ENCODE measurements at places on chromosomes 1 and 21.

DNA sequence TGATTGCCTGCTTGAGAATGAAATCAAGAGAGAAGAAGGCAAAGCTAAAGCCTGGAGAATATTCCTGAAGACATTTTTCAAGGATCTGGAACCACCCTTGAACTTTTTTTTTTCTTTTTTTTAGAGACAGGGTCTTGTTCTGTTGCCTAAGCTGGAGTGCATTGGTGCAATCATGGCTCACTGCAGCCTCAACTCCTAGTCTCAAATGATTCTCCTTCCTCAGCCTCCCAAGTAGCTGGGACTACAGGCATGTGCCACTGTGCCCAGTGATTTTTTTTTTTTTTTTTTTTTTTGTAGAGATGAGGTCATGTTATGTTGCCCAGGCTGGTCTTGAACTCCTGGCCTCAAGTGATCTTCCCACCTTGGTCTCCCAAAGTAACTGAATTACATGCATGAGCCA is 22.2 kb upstream of the IRF2BP2 start:
- no peak for DNase-seq

DNA sequence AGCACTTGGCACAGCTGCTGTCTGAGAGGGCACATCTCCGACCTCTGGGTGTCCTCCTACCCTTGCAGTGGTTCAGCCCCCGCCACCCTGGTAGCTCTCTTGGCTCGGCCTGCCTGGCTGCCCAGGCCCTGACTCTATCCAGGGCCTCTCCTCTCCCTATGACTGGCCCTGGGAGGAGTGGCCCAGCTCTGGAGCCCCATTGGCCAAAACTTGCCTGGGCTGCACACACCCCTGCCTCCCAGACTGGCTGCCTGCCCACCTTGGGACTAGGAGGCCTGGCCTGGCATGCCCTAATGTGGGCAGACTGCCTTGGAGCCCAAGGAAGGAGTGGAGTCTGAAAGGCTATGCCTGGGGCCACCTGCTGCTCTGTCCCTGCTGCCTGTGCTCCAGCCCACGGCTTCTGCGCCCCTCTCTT is 33.6 kb downstream of the ACOT11 start:
- DNase-seq = peak; percentile 75

GRCh38 chr1:117573386-117574023 is 32.3 kb upstream of the TENT5C start:
- no peak for DNase-seq

- DNase-seq = no peak
Observed at GRCh38 chr1:206679738-206680211, 4.9 kb upstream of the MAPKAPK2 start.

DNA sequence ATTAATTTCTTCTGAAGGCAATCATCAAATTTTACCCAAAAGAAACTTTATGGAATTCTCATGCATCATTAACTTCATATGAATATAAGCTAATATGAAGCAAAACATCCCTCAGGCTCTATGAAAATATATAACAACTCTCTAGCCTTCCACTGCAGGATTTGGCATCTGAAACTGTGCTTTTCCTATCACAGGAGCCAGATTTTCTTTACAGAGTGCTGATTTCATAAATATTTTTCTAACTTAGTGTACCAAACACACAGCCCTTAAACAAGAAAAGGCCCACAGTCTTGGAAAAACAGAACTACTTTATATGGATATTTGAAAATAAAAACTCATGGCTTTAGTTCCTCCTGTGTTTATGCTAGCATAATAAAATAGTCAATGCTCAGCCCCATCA is 559.5 kb upstream of the CHRM3 start:
- no peak for DNase-seq

DNA sequence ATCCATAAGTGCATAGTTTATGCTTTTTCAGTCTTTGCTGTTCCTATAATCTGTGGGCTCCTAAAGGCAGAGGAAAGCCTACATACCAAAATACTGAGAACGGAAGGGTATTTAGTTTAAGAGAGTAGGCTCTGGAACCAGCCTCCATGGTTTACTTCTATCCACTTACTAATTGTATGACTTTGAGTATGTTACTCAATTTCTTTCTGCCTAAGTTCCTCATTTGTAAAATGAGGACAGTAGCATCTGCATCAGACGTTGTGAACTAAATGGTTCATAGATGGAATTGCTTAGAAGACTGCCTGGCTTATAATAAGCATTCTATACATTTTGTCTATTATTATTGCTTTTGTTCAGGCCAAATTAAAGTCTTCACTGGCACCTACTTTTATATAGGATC is 111.0 kb downstream of the NTNG1 start:
- DNase-seq = no peak

- no peak for DNase-seq
Observed at GRCh38 chr1:209215826-209216225, 367.7 kb upstream of the CAMK1G start.

DNA sequence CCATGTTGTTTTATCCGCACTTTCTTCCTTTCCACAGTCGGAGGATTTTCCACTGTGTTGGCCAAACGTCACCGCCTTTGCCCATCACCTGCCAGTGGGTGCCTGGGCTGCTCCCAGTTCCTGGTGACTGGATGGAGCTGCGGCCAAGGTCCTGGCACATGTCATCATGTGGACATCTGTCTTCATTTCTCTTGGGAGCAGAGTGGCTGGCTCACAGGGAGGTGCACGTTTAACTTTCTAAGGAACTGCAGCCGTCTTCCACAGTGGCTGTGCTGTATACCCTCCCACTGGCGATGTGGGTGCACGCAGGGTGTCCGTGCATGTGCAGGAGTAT is 19.5 kb upstream of the RNF223 start:
- DNase-seq = no peak

DNA sequence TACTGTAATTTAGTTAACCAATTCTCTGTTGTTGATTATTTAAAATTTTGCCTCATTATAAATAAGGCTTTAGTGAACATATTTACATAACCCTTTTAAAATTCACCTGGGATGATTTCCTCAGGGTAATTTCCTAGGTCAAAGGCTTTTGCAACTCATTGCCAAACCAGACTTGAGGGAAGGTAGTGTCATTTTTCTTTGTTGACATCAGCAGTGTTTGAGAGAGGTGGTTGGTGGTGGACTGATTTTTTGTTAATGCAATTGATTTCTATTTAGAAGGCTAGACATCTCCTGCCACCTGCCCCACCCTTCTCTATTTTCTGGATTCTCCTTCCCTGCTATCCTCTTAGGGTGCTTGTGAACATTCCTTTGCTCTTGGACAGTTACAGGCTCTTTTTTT is 116.8 kb downstream of the HHAT start:
- DNase-seq = no peak

- no peak for DNase-seq
Observed at GRCh38 chr1:241589521-241589920, 50.6 kb downstream of the CHML start.

DNA sequence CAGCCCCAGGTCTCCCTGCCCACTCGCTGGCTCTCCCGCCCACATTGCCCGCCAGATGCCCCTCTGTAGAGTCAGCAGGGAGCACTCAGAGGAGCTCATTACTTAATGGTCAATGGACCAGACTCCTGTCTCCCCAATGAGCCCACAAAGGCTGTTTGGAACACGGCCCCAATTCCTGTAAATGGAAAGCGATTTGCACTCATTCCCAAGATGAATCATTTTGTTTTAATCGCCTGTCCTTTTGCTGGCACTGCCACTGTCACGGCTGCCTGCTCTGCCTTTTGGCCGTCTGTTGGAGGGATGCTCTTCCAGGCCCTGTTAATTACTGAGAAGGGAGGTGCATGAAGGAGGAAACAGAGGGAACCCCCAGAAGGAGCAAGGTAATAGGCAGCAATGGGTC is 44.8 kb upstream of the ATP2B4 start:
- DNase-seq = no peak

DNA sequence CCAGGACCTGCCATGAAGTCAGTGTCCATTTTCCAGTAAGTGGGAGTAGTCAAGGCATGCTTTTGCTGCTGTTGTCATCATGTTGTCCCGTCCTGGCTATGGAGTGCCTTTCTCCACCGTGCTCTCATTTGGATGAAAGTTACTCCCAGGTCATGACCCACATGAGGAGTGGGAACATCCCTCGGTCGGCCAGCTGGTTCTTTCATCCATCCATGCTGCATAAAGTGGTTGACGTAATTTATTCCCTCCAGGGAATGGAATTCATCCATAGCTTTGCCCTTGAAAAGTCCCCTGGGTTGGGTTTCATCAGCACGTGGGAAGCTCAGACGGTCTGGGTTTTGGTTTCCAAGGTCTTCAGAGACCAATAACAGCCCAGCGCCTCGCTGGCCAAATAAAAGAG is 11.6 kb downstream of the PLA2G2A start:
- DNase-seq = no peak

GRCh38 chr1:76238094-76238628 is 163.6 kb downstream of the ST6GALNAC3 start:
- DNase-seq = no peak

DNA sequence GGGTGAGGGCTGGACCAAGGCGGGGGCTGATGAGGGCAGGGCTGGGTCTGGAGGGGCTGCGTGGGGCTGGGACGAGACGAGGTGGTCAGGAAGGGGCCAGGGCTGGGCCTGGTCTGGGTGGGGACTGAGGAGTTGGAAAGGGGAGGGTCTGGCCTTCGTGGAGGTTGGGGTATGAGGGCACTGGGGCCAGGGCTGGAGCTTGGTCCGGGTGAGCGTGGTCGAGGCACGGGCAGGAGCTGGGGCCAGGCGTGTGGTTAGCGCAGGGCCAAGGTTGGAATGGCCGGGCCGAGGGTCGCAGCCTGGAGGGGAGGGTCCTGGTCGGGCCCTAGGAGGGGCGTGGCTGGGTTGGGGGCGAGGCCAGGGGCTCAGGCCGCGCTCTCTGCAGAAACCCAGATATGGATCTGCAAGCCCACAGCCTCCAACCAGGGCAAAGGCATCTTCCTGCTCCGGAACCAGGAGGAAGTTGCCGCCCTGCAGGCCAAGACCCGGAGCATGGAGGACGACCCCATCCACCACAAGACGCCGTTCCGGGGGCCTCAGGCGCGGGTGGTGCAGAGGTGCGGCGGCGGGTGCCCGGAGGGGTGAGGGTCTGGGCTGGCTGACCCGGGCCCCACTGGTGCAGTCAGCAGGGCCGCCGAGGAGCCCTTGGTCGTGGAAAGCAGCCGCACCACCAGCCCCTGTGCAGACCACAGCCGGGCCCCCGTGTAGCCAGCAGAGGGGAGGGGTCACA is 9.0 kb downstream of the TTLL10 start:
- DNase-seq = peak; percentile 34

GRCh38 chr21:16468184-16468583 is 738.4 kb downstream of the USP25 start:
- no peak for DNase-seq

GRCh38 chr1:214581785-214582184 is 21.2 kb upstream of the CENPF start:
- no peak for DNase-seq

DNA sequence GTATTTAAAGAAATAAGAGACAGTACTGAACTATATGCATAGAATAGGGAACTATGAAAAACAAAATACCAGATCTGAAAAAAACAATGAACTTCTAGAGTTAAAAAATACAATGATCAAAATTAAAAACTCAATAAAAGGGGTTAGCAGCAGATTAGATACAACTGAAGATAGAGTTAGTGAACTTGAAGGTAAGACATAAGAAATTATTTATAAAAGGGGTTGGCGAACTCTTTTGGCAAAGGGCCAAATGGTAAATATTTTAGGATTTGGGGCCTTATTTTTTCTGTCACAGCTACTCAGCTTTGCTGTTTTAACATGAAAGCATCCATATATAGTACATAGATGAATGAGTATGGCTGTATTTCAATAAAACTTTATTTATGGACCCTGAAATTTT is 111.4 kb downstream of the ST3GAL3 start:
- DNase-seq = no peak

GRCh38 chr1:31441558-31441957 is 28.5 kb downstream of the SERINC2 start:
- no peak for DNase-seq

DNA sequence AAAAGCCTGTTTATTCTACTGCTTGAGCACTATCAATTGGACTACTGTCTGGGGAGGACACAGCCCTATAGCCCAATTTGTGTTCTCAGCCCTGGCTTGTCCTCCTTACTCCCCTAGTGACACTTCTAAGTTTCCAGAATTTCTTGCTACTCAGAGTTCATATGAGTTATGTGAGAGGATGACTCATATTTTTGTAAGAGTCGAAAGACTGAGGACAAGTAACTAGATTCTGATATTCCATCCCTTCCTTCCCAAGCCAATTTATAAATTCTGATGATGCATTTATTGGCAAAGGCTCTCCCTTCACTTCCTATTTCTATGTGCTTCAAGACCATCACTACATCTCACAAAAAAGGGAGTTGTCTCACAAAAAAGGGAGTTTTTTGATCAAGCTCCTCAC is 422.2 kb upstream of the DEPDC1 start:
- DNase-seq = no peak

GRCh38 chr1:176773038-176773437 is 310.1 kb downstream of the PAPPA2 start:
- no peak for DNase-seq

DNA sequence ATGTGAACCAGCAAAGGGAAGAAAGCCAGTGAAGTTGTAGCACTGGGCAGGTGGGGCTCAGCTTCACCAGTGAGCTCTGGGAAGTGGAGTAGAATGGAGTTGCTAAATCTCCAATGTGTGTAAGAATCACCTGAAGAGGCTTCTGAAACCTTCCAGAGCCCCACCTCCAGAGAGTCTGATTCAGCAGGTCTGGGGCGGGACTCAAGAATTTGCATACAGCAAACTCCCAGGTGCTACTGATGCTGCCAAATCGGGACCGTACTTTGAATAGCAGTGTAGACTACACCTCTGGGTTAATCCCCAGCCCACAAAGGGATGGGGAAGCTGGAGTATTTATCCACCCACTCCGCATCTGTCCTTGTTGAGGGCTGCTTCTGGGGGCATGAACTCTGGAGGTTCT is 154.3 kb downstream of the IGSF21 start:
- DNase-seq = no peak

DNA sequence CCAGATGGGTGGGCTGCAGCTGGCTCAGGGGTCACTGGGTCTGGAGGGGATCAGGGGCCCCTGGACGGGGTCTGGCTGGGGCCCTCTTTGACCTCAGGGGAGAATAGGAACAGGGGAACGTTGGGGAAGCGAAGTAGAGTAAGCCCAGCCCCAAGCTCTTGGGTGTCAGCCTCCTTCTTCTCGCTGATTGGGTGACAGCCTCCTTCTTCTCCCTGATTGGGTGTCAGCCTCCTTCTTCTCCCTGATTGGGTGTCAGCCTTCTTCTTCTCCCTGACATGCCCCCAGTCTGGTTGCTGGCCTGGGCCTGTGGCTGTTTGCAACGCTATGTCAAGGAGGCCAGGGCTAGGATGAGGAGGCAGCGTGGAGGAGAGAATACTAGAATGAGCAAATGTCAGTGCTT is 76.7 kb upstream of the CASZ1 start:
- DNase-seq = peak; percentile 19

DNA sequence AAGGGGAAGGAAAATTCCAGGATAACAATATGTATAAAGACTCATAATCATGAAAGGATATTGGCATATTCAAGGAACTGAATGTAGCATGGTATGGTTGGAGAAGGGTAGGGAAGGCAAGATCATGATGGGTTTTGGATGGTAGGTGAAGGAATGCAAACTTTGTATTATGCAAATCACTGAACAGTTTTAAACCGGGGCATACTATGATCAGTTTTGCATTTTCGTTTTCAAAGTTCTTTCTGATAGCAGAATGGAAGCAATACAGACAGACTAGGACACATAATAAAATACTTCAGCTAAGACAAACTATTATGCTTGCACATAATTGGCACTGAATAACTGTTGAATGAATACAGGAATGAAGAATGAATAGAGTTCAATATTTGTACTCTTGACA is 14.5 kb upstream of the CTH start:
- DNase-seq = no peak

- peak; percentile 68 for DNase-seq
Observed at GRCh38 chr1:157367091-157367739, 185.1 kb downstream of the FCRL5 start.
